ENCODE measurements at places on chromosomes 11 and 22.

DNA sequence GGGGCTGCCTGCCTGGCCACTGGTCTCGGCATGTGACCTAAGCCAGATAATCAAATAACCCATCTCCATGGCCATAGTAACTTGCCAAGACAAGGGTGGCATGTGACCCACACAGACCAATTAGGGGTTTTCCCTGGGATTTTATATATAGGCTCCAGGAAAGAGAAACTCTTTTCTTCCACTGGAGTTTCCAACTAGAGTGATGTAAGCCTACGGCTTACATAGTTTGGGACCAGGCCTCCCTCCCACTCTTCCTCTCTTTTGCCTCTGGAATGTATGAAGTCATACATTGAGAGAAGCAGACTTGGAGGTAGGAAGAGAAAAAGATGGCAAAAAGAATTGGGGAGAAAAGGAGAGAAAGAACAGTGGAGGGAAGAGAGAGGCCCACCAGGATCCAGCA, 84.6 kb upstream of the LDLRAD3 start:
- DNase-seq: no peak

DNA sequence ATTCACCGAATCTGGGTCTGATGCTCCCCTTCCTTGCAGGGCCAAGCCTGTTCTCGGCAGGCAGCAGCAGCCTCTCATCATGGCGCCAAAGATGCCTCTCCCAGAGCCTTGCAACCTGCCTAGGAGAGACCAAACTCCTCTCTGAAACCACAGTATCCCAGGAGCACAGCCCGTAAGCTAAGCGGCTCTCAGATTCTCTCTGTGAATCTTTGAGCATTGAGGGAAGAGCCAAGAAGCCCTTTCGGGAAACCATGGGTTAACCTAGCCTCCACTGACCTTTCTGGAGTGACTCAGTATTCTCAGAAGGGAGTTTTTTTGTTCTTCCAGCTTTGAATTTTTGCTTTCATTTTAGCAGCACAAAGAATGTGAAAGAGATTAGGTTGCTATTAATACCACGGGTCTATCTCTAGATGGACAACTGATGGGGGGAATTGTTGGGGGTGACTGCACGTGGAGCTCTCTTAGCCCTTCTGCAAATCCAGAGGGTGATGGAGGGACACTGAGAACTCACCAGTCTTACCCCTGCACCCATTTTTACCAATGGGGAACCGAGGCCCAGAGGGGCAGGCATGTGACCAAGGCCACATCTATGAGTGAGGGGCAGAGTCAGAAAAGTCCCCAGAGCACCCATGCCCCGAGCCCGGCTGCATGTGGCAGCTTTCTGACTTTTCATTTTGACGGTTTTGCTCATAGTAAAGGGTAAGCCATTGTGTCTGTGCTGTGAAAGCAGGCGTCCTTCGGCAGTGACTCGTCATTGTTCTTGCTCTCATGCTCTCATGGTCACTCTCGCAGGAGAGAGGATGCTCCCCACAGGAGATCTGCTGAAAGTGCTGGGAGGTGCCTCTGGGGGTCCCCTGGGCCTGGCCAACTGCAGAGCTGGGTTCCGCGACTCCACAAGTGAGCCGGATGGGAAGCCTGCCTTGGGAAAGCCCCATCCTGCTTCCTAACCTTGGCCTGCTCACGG, 36.0 kb downstream of the IRAG1 start:
- DNase-seq: no peak

DNA sequence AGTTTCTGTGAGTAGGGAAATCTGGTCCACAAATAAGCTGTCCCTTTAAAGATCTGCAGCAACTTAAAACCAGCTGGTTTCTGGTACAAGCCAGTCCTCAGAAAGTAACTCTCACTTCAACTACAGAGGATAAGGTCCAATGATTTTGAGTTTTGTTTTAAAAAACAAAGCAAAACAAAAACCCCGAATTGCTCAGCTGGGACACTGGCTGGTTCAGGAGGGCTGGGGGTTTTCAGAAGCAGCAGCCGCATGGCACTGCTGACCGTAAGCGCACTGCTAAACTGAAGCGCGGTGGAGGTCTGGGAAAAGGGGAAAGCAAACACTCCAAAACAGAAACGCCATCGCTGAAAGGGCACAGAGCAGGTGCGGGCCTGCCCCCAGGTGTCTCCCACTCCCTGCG, 59.7 kb downstream of the MICAL3 start:
- DNase-seq: no peak

GRCh38 chr22:35191412-35191811, 65.9 kb upstream of the HMGXB4 start:
- DNase-seq: no peak

GRCh38 chr11:61694602-61694939, 14.4 kb downstream of the DAGLA start:
- no peak for DNase-seq
